ENCODE measurements at places on chromosomes 11 and 22.
A peak's percentile ranks its signal among the peaks of the same experiment; 100 is the strongest.

- DNase-seq: no peak
These were observed 9.9 kb upstream of the ACER3 start for GRCh38 chr11:76850815-76851214.

DNA sequence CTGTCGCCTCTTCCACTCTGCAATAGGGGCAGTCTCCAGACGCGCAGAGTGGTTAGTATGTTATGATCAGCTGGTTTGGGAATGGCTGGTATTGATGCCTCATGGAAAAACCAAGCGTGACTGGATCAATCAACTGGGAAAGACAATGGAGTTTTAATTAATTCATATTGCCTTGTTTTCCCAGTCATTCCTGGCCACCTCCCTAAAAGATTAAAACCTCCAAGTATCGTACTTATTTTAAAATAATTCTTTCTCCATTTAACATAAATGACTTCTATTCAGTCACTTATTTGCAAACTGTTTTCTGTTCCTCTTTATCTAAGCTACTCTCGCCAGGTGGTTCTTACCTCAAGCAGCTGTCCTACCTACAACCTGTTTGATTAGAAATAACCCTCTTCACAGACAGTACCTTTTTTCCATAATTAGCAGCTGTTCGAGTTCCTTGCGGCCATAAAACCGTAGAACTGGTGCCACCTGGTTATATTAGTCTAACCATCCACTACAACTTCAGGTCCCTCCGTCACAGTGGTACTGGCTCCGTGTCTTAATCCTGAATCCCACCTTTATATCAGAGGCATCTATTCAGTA is 898 bp downstream of the ZNF215 start:
- DNase-seq: no peak

DNA sequence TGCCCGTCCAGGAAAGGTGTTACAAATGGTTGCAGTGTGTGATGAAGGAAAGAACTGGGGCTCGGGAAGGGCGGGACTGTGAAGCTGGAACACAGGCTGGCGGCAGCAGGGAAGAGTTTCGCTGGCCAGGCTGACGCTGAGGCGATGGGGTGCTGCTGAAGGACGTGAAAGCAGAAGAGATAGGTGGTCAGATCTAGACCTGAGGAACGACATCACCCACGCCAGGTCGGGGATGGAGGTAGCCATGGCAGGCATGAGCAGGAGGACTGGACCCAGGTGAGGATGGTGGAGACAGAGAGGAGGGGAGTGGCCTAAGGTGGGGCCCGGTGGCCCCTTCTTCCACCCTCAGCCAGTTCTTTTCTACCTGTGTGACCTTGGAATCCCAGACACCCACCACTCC is 9.1 kb downstream of the CDC42EP2 start:
- no peak for DNase-seq

- DNase-seq: no peak
These were observed 5.8 kb upstream of the BUD13 start for GRCh38 chr11:116778556-116778955.

GRCh38 chr22:27685515-27685914 is 116.0 kb downstream of the MN1 start:
- DNase-seq: no peak

DNA sequence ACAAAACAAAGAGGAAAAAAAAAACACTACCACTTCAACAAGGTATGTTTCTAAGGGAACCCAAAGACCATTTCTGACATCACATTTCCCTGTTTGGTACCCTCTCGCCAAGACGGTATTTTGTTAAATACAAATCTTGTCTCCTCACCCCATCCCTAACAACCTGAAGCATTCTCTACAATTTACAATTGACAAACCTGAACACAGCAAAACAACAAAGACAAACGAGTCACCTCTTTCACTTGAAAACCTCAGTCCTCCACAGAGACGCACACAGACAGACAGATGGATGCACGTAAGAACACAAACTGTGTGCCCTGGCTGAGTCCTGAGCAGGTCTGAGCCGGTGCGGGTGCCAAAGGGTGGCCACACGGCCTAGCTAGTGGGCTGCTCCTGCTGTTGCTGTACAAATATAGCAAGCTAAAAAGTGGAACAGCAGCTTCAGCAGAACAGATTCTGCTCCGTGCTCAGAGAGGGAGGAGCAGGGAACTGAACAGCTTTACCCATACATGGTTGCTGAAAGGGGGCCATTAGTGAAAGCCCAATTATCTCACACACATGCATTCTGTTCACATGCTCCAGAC is 28.5 kb downstream of the CELF1 start:
- peak; percentile 20 for DNase-seq

Measured in AG08395 (cell line).